ENCODE measurements at places on chromosomes 13 and 19.

GRCh38 chr13:19984430-19985218 is 26.1 kb downstream of the ZMYM2 start:
- no peak for DNase-seq

DNA sequence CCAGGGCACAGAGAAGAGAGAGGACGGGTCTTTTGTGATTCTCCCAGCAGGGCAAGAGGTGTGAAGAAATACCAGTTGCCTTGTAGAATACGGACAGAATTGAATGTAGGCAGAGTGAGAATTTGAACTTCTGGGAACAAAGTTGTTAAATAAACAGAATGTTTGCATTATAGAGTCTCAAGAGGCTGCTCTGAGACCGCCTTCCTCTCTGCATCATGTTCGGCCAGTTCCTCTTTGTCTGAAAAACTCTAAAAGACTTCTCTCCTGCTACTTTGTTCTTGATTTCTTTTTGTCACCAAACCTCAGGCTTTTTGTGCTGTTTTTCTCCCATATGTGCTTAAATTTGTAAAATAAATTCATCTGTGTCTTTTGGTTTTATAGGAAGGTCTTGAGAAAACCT is 256.4 kb downstream of the DLEU7 start:
- DNase-seq: no peak

GRCh38 chr13:90798381-90798780 is 549.1 kb upstream of the MIR17HG start:
- DNase-seq: no peak

- no peak for DNase-seq
These were observed 417.3 kb downstream of the DIAPH3 start for GRCh38 chr13:59746291-59746962.

GRCh38 chr13:109093998-109094397 is 464.6 kb downstream of the MYO16 start:
- no peak for DNase-seq

DNA sequence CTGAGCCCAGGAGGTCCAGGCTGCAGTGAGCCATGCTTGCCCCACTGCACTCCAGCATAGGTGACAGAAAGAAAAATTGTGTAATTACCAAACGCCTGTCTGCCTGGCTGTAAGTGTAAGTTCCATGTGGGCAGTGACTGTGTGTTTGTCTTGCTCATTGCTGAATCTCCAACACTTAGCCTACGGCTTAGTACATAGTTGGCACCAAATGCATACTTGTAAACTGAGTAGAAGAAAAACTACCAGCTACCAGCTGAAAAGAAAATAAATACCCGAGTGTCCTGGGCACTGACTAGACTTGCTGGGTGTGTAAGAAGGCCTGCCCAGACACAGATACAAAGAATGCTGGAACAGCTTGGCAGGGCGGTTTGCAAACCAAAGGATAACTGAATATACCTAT is 2.7 kb upstream of the CEBPG start:
- DNase-seq: no peak

DNA sequence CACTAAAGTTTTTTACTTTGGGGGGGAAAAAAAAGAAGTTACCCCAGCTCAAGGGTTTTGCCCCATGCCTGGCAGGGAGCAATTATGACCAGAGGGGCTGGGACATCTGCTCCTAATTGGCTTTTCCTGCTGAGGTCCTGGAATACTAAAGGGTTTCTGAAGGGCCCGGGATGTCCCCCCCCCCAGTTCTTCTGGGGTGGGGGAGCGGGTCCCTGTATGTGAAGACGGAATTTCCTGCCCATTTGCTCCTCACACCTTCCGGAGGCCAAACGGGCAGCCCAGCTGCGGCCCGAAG is 1.1 kb upstream of the DLL3 start:
- no peak for DNase-seq

DNA sequence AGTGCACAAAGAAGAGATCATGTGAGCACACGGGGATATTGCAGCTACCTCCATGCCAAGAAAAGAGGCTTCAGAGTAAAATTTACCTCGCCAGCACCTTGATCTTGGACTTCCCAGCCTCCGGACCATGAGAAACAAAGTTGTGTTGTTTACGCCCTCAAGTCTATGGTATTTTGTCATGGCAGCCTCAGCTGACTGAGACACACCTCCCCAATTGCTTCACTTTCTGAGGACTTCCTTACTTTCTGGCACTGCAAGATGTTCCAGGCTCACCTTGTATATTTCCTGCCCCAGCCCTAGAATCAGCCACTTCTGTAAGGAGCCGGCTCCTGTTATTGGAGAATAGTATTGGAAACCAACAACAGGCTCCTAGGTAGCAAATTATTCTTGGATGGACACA is 6.6 kb upstream of the CEBPG start:
- no peak for DNase-seq

GRCh38 chr13:37485756-37486155 is 112.8 kb downstream of the POSTN start:
- no peak for DNase-seq

GRCh38 chr13:24042710-24043440 is 117.6 kb upstream of the SPATA13 start:
- DNase-seq: no peak

GRCh38 chr19:33501693-33502356 is 19.8 kb downstream of the PEPD start:
- no peak for DNase-seq

DNA sequence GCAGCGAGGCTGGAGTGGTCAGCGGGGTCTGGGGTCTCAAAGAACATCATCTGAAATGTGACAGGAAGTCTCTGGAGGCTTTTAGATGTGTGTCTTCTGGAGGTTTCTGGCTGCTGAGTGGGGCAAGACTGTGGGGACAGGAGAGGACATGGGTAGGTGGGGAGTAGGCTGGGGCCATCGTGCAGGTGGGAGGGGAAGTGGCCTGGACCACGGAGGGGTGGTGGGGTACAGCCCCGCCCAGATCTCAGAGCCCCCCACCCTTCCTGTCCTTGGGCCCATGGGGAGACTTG is 6.2 kb downstream of the AP1M1 start:
- DNase-seq: no peak

GRCh38 chr13:100707818-100708740 is 33.5 kb upstream of the TMTC4 start:
- DNase-seq: no peak

GRCh38 chr13:113953561-113953960 is 20.3 kb downstream of the C13orf46 start:
- no peak for DNase-seq

DNA sequence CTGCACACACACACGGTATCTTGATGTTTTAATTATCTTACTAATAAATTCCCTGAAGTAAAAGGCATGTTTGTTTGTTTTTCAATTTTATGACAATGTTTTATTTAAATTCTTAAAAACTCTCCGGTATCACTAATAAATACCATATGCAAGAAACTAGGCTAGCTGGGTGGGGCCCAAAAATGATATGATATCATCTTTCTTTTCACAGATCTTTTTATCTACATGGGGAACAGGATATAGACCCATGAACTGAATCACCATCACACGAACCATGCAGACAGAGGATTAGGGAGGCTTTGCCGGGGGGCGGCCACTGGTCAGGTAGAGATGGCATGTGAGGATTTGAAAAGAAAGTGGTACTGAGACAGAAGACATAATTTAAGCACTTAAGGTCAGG is 266.4 kb downstream of the ENOX1 start:
- DNase-seq: no peak

DNA sequence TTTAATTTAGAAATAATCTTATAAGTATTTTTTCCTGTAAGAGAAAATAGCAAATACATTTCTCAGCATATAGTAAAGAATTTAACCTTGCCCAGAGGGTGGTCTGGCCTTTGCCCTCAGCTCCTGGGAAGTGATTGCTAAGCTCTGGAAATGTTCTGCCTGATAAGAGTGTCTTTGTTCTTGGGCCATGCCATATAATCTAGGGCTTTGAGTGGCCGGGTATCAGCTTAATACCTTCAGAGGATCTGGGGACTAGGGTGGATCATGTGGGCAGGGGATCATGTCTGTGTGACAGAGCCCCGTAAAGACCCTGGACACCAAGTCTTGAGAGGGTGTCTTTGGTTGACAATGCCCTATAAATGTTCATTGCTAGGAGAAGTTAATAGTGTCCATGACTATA is 1032.4 kb upstream of the MIR17HG start:
- no peak for DNase-seq

GRCh38 chr13:41928323-41928722 is 32.6 kb downstream of the VWA8 start:
- DNase-seq: no peak

GRCh38 chr19:8569066-8569771 is 8.0 kb downstream of the MYO1F start:
- DNase-seq: no peak

DNA sequence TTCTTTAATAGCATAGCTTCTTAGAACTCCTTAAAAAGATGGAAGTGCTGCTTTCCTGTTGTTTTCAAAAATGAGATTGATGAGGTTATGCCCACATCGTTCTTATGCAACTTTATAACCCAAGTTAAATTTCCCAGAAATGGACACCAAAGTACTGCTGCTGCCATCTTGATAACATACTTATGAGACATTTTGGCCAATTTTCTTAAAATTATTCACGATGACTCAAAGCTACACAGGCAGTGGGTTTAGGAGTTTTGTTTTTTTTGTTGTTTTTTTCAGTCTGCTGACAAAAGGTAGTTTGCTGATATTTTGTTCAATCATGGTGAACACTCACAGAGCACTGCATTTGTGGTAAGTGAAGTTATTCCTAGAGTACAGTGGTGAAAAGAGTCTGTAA is 54.9 kb upstream of the RFC3 start:
- DNase-seq: no peak

DNA sequence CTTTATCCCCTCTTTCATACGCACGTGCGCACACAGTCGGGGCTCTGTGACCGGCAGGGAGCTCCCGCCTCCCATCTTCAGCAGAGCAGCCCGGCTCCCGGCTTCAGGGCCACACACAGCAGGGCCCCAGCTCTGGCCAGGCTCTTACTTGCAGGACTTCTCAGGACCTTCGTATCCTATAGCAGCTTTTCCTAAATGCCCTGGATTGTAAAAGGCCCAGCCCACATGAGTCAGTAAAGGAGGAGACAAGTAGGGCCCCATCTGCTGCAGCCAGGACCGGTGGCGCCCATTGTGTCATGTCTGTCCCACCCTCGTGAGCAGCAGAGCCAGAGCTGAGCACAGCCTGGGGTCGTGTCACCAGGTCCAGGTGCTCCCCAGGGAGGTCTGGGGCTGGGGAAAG is 107.6 kb upstream of the VSTM2B start:
- no peak for DNase-seq

- DNase-seq: no peak
These were observed 77.4 kb downstream of the CYSLTR2 start for GRCh38 chr13:48731001-48731658.

- DNase-seq: no peak
These were observed 1073.4 kb downstream of the EFNB2 start for GRCh38 chr13:105462098-105462497.

DNA sequence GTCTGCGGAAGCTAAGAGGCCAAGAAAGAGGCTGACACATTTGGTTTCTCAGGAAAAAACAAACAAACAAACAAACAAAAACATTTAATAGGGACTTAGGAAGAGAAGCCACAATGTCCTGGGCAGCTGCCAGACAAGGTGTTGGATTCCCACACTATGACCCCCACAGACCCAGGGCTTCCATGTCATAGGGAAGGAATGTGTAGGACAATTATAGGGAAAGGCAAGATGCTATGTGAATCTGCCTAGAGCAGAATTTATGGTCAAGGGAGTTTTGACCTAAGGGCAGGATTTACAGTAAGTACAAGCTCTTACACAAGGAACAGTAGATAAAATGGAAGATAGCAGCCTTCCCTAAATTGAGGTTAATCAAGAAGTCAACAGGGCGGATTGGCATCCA is 9.1 kb upstream of the CDADC1 start:
- no peak for DNase-seq

DNA sequence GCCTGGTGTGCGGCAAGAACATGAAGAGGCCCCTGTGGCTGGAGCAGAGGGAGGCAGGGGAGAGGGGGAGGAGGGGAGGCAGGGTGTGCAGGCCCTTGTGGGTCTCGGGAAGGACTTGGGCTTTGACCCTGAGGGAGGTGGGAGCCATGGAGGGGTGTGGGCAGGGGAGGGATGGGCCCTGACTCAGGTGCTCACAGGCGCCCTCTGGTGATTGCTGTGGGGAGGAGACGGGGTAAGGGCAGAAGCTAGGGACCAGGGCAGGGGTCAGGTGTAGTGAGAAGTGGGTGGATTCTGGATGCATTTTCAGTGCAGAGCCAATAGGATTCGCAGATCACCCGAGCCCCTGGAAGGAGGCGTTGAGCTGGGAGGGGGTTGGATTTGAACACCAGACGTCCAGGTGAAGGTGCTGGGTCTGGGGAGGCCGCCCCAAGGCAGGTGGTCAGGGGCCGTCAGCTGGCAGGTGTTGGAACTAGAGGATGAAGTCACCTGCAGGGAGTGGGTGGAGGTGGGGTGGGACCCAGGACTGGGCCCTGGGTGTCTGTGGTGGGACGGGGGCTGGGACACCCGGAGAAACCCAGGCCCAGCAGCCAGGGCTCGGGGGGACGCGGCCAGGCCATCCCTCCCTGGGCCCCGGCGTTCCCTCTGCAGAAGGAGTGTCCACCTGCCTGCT is 185.4 kb downstream of the KDM4B start:
- DNase-seq: no peak

GRCh38 chr19:12984143-12984627 is 11.1 kb upstream of the NFIX start:
- peak; percentile 86 for DNase-seq

GRCh38 chr13:20369886-20370361 is 137.8 kb upstream of the GJB6 start:
- no peak for DNase-seq

DNA sequence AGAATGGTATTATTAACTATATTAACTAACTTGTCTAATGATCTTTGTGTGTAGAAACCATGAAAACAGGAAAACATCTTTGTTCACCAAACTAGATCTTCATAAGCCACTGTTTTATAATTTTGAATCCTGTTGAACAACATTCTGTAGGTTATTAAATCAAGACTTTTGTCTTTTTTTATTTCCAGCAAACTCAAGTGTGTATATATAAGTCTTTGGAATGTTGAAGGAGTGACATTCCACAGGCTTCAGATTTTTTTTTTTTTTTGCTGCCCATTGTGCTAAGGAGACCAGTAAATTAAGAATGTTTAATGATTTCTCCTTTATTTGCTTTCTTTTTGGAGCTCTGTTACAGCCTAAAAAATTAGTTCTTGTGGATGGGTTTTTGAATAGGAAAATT is 89.6 kb downstream of the LMO7 start:
- DNase-seq: no peak

DNA sequence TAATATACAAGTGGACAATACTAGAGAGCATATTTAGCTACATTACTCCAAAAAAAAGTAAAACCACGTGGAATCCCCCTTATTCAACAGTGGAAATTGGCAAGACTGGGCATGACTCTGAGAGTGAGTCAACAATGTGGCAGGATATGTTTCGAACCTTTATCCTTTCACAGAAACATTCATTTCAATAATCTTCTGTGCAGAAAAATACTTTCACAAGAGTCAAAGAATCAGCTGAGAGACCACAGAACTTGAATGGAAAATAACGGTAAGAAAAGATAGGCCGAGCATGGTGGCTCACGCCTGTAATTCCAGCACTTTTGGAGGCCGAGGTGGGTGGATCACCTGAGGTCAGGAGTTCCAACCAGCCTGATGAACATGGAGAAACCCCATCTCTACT is 25.1 kb upstream of the CD70 start:
- DNase-seq: no peak

GRCh38 chr13:110283736-110284517 is 23.0 kb downstream of the COL4A1 start:
- DNase-seq: peak; percentile 81

All from vagina (tissue), 2 donors.